CD8-positive, alpha-beta memory T cell (primary cell): ENCODE measurements at places on chromosomes 11 and 22. TPM values are rescaled to one million over a fixed set of nuclear protein-coding genes. Genes with fewer than 3 reads are reported as not detected.

DNA sequence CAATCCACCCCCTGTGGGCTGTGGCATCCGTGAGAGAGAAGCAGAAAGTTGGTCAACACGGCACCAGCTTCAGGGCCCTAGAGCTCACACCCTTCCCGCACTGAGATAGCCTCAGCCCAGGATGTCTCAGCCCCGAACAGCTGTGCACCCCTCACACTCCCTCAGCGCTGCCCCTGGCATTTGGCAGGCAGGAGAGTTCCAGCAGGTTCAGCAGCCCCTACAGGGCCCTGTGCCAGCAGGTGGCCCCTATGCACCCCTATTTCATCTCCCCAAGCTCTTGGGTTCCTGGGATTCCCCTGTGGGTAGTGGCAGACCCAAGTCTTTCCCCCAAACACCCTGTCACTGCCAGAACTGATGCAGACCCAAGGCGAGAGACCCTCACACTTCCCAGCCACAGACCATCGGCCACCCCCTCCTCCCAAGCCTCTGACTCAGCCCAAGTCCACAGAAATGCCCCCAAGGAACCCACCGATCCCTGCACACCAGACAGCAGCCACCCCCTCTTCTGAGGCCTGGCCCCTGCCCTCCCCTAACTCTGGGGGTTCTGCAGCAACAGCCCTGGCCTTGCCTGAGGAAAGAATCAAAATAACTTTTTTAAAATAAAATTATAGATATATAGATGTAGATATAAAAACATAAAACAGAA is 183.6 kb downstream of the IGLL1 start:
- no peak for DNase-seq
- H3K4me1 ChIP-seq, result no peaks in the 10 kb centered on the region
- H3K36me3 ChIP-seq, result no peaks in the 10 kb centered on the region
- no peaks in the 10 kb centered on the region for H3K27me3 ChIP-seq

- H3K27me3 ChIP-seq, result no peaks in the 10 kb centered on the region
- no peaks in the 10 kb centered on the region for H3K36me3 ChIP-seq
- no peaks in the 10 kb centered on the region for H3K4me1 ChIP-seq
- H3K4me3 ChIP-seq, result no peak overlapping the region
- no peak overlapping the region for H3K27ac ChIP-seq
Observed at GRCh38 chr11:128152796-128153696, 434.3 kb downstream of the ETS1 start.

ARHGEF17 gene
- not detected for total RNA-seq

GAL3ST1 gene
- total RNA-seq, result 0.31 TPM

ZNRD2 gene
- total RNA-seq, result 77.9 TPM

MPZL2 gene
- total RNA-seq, result 5.5 TPM

DNA sequence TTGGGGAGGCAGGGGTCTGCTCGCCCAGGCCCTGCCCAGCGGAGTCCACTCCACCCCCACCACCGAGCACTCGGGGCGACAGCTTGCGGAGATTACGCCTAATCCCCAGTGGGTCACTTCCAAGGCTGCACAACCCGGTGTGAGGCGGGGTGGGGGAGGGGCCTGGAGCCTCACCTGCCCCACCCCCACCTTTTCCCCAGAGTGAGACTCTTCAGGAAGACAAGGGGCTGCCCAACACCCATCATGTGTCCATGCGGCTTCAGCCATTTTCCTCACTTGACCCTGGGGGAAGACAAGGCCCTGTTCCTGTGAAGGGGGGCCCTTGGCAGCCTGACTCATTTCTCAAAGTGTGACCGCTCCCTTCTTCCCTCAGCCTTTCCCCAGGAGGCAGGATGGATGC is 12.5 kb downstream of the SYNGR1 start:
- no peak overlapping the region for H3K4me3 ChIP-seq
- DNase-seq, result no peak
- H3K27ac ChIP-seq, result no peak overlapping the region

SLC22A6 gene
- total RNA-seq, result not detected

OR51B4 gene
- not detected for total RNA-seq

MMP27 gene
- total RNA-seq, result not detected

GRCh38 chr11:44727114-44727372 is 281 bp downstream of the TSPAN18 start:
- peaks cover 7% of the 10 kb centered on the region for H3K27me3 ChIP-seq
- H3K4me3 ChIP-seq, result peak overlapping the region; percentile 71
- no peak overlapping the region for H3K27ac ChIP-seq
- no peak for DNase-seq
- H3K4me1 ChIP-seq, result peaks cover 38% of the 10 kb centered on the region
- no peaks in the 10 kb centered on the region for H3K36me3 ChIP-seq

- DNase-seq, result no peak
- H3K36me3 ChIP-seq, result no peaks in the 10 kb centered on the region
- no peak overlapping the region for H3K4me3 ChIP-seq
- H3K27me3 ChIP-seq, result no peaks in the 10 kb centered on the region
Observed at GRCh38 chr11:84648471-84648870, 978.7 kb downstream of the DLG2 start.

DNA sequence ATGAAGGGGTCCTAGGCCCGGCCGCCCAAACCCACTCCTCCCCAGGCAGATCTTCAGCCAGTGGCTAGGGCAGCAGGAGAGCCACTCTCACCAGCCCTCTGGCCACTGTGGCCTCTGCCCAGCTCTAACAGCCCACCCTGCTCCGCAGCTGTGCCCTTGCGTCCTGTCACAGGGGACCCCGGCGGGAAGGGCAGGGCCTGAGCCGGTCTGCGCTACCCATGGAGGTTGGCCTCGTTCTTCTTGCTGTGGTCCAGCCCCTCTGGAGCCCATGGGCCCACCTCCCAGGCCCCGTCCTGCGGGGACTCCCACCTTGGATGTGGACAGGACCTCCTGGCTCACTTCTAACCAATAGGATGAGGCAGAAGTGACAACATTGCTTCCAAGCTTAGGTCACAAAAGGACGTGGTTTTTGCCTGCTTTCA is 38.3 kb upstream of the TH start:
- no peaks in the 10 kb centered on the region for H3K27me3 ChIP-seq
- no peaks in the 10 kb centered on the region for H3K36me3 ChIP-seq
- H3K4me3 ChIP-seq, result no peak overlapping the region
- peaks cover 15% of the 10 kb centered on the region for H3K4me1 ChIP-seq

- no peaks in the 10 kb centered on the region for H3K4me1 ChIP-seq
- no peaks in the 10 kb centered on the region for H3K27me3 ChIP-seq
- no peak overlapping the region for H3K27ac ChIP-seq
- no peak for DNase-seq
- H3K4me3 ChIP-seq, result no peak overlapping the region
Observed at GRCh38 chr11:1007279-1007678, 29.2 kb downstream of the MUC6 start.

TMEM179B gene
- total RNA-seq, result 46.4 TPM

DNA sequence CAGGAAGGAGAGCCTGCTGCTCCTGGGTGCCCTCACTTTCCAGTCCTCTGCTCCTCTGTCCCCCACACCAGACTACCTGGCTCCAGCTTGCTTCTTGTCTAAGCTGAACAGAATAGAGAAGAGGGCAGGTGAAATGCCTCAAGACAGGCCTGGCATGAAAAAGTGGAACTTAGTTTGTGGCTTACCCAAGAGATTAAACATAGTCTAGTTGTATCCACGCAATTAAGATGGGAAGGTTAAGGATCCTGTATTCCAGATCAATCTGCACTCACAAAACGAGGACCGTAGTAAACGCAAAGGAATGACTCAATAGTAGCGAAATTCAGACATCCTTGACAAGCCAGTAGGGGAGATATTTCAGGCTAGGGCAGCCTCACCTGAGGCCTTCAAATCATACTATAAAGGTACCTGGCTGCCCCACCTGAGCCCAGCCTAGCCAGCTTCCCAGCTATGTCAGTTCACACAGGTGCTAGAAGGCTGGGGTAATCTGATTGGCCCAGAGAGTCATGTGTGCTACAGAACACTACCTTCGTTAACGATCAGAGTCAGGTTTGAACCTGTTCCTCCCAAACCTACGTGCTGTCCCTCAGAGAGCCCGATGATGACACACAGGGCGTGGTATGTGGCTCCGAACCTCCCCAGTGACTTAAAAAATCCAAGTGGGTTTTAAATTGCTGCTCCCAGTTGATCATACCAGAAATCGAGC is 46.5 kb downstream of the AHNAK start:
- no peak overlapping the region for H3K4me3 ChIP-seq
- H3K36me3 ChIP-seq, result no peaks in the 10 kb centered on the region
- H3K27me3 ChIP-seq, result no peaks in the 10 kb centered on the region
- no peaks in the 10 kb centered on the region for H3K4me1 ChIP-seq
- H3K27ac ChIP-seq, result peak overlapping the region; percentile 74

GRCh38 chr11:132671851-132672370 is 860.4 kb downstream of the OPCML start:
- H3K4me3 ChIP-seq, result no peak overlapping the region
- no peak for DNase-seq
- no peaks in the 10 kb centered on the region for H3K4me1 ChIP-seq

- no peak overlapping the region for H3K27ac ChIP-seq
- no peak overlapping the region for H3K4me3 ChIP-seq
- peaks cover 28% of the 10 kb centered on the region for H3K4me1 ChIP-seq
- DNase-seq, result no peak
- no peaks in the 10 kb centered on the region for H3K36me3 ChIP-seq
- no peaks in the 10 kb centered on the region for H3K27me3 ChIP-seq
Observed at GRCh38 chr22:23231471-23232093, 51.3 kb downstream of the BCR start.

GRCh38 chr22:29689206-29689879 is 30.5 kb upstream of the CABP7 start:
- no peak overlapping the region for H3K4me3 ChIP-seq
- no peak overlapping the region for H3K27ac ChIP-seq
- no peaks in the 10 kb centered on the region for H3K27me3 ChIP-seq
- H3K4me1 ChIP-seq, result peaks cover 11% of the 10 kb centered on the region

TIGD3 gene
- 1.2 TPM for total RNA-seq

GP1BB gene
- not detected for total RNA-seq

DNA sequence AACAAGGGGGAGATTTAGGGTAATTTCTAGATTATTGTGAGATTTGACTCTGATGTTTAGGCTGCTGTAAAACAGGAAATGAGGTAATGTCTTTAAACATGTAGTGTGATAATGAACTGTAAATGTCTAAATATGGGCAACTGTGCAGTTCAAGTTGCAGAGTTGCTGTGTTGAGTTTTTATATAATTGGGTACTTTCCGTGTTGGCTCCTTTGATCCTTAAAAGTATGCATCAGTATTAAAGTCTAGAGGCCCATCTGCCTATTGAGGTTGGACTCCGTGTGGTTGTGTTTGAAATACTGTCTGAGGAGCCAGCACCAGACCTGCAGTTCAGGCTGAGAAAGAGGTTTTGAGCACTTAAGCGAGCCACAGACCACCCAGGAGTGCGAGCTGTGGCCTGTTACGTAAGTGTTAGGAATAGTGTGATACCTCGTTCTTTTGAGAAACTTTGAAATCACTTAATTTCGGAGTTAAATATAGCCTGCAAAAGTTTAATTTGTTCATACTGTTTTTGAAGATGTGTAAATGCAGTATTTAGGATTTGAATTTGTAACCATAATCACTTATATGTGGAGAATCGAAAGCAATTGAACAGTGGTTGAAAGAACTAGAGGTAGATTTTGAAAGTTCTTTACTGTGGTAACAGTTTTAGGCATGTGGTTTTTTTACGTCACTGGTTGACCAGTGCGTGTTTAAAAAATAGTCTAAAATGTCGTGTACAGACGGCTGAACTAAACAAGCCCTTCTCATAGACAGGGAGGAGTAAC is 9.0 kb downstream of the FAM118A start:
- H3K27ac ChIP-seq, result peak overlapping the region; percentile 98
- peak overlapping the region; percentile 51 for H3K4me3 ChIP-seq
- no peaks in the 10 kb centered on the region for H3K27me3 ChIP-seq
- peaks cover 59% of the 10 kb centered on the region for H3K4me1 ChIP-seq

NCAM1 gene
- total RNA-seq, result not detected

TBX10 gene
- total RNA-seq, result not detected
